ENCODE measurements at places on chromosomes 11 and 22.

- DNase-seq = peak; percentile 43
Measured at GRCh38 chr11:68470304-68470811, 9.8 kb downstream of the PPP6R3 start.

DNA sequence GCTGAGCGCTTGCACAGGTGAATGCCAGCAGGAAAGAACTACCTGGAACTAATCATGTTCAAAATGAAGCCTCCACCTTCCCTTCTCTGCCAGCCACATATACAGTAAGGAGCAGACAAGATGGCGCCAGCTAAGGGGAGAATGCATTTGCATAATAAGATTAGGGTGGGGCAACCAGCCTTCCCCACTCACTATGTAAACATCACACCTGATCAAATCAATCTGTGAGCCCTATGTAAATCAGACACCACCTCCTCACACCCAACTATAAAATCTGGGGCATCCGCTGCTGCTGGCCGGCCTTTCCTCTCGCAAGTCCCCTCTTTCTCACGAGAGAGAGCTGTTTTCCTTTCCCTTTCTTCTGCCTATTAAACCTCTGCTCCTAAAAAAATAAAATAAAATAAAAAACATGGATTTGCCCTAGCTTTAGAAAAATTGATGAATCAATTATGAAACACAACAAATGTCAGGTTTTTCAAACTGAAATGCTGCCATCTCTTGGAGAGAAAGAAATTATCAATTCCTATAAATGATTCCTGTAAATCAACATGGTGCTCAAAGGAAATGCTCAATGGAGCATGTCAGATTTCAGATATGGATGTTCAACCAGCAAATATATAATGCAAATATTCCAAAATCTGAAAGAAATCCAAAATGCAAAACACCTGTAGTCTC lies 108.9 kb downstream of the SGSM3 start:
- no peak for DNase-seq

GRCh38 chr11:14414470-14415461 lies 55.8 kb upstream of the RRAS2 start:
- DNase-seq = peak; percentile 37

GRCh38 chr11:20949585-20949984 lies 280.2 kb downstream of the NELL1 start:
- no peak for DNase-seq

- DNase-seq = peak; percentile 40
Measured at GRCh38 chr11:63940786-63941185, 2.0 kb downstream of the NAA40 start.

Data from hematopoietic multipotent progenitor cell treated with erythropoietin and hydrocortisone succinate and interleukin-3 and kit ligand, for 6 days (in vitro differentiated cells).